ENCODE measurements at places on chromosomes 4 and X. TPM values are rescaled to one million over a fixed set of nuclear protein-coding genes. Genes with fewer than 3 reads are reported as not detected.

OTC gene
- total RNA-seq: not detected

EPHA5 gene
- total RNA-seq: not detected

SHROOM3 gene
- total RNA-seq: 0.02 TPM

OPHN1 gene
- 0.02 TPM for total RNA-seq

PDHA2 gene
- total RNA-seq: not detected

ABLIM2 gene
- total RNA-seq: 0.56 TPM

FGD1 gene
- total RNA-seq: 0.07 TPM

Data from T-helper 1 cell treated with Interleukin-12 subunit alpha and Interleukin-12 subunit beta and Interleukin-4 antibody, amounts not matched to agents 30 ng/mL and 1 ng/mL, for 36 hours (primary cell).